Adrenal gland (tissue), 19 donors: ENCODE measurements at places on chromosomes 1 and 21.

DNA sequence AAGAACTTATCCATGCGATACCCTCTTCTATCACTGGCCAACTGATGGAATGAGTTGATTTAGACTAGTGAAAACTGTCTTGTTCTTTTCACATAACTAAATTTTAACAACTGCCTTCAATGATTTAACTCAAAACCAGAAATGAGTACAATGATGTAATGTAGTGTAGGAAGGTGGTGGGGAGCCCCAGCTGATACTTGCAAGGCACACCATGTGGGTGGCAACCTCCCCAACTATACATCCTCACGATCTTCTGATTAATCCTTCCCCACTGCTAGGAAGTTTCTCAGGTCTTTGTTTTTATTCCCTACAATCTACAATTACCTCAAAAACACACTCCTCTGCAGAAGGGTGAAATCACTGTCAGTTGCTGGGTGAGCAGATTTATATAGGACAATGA lies 100.7 kb downstream of the KCTD3 start:
- DNase-seq, result no peak

DNA sequence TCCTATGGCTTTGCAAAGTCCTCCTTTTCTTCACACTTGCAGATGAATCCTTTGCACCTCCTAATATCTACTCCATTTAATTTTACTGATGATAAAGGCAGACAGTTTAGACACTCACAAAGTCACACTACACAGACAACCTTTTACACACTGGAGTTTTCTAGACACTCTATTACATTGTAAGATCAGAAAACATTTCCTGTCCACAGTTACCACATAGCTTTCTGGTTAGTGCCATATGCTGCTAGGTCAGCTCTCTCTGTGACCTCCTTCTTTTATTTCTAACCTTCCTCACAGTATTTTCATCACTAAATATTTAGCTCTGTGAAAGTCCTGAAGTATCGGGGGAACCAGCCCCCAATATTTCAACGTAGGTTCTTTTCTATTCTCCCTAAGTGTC lies 5.1 kb downstream of the SH2D1B start:
- no peak for DNase-seq

DNA sequence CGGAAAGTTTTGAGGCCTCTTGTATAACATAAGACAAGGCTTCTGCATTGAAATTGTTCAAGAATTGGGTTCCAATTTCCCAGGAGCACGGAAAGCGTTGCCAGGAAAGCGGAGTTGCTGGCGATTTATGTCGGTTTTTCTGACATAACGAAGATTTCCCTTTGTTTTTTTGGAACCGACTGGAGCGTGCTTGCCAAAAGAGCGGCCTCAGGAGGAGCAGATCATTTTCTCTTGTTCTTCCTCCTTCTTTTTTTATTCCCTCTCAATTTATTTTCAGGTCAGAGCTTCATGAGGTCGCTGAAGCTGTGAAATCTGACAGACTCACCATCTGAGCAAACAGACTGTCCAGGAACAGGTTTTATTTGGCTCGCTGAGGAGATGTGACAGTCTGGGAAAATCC lies 275.5 kb downstream of the CAMTA1 start:
- no peak for DNase-seq

DNA sequence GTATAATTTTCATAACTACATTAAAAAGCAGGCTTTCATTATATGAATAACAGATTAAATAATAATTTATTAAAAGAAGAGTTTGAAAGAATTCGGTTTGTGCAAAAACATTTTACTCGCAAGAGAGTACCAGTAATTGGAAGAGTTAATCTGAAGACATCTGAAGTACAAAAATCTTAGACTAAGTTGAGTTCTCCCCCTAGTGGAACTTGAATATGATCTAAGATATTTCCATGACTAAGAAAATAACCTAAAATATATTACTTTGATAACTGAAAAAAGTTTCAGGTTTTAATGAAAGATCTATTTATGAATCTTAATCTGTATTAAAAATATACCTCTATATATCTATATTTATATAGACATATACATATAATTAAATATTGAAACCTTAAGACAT lies 112.5 kb upstream of the GFI1 start:
- DNase-seq, result no peak

DNA sequence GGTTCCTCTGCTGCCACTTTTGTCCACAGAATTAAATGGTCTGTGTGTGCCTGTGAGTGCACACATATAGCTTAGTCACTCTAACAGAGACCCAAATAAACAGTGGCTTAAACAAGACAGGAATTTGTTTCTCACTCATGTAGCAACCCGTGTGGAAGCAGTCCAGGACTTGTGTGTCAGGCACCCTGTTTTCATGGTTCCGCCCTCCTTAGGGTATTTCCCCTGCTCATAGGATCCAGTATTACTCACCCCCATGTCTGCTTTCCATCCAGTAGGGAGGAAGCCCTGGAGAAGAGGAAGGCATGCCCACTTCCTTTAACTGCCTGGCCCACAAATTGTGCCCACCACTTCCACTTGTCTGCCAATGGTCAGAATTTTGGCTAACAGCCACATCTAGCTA lies 41.3 kb upstream of the TACSTD2 start:
- peak; percentile 20 for DNase-seq
